Parietal lobe (tissue), 2 donors: ENCODE measurements at places on chromosomes 7 and 10. TPM values are rescaled to one million over a fixed set of nuclear protein-coding genes. Genes with fewer than 3 reads are reported as not detected.

Gene CNNM1
- 5.6 TPM for total RNA-seq

Gene SFRP4
- total RNA-seq: 1.6 TPM

Gene PLXNA4
- 227 TPM for total RNA-seq

Gene SHTN1
- total RNA-seq: 109 TPM

Gene OR6V1
- not detected for total RNA-seq

Gene CALHM3
- total RNA-seq: not detected

Gene EFCAB10
- 2.2 TPM for total RNA-seq

Gene SPDYE2
- not detected for total RNA-seq

Gene SSC4D
- 0.63 TPM for total RNA-seq

Gene CLDN4
- 0.63 TPM for total RNA-seq

Gene CDK1
- total RNA-seq: 27.5 TPM

Gene OGDH
- total RNA-seq: 51.3 TPM

Gene PMS2
- 28.8 TPM for total RNA-seq

Gene MUC3A
- total RNA-seq: 0.63 TPM

Gene PCGF5
- total RNA-seq: 26.3 TPM

Gene DKK1
- 2.5 TPM for total RNA-seq

Gene ZNF117
- total RNA-seq: 103 TPM

Gene NRAP
- not detected for total RNA-seq

Gene VAX1
- total RNA-seq: 2.5 TPM

Gene WEE2
- 1.3 TPM for total RNA-seq

Gene ADAM8
- 2.8 TPM for total RNA-seq

Gene LRRC4
- total RNA-seq: 28.8 TPM

Gene OR6B1
- total RNA-seq: not detected

Gene SLC18A3
- not detected for total RNA-seq

Gene HOXA10
- not detected for total RNA-seq

Gene NODAL
- total RNA-seq: 3.1 TPM

Gene FAM180A
- not detected for total RNA-seq

Gene CHN2
- 126 TPM for total RNA-seq

Gene HTR7
- 16.3 TPM for total RNA-seq

Gene MACC1
- under 0.01 TPM for total RNA-seq

Gene TMEM130
- total RNA-seq: 6.3 TPM

Gene CPXM2
- 0.31 TPM for total RNA-seq

Gene WDFY4
- 0.94 TPM for total RNA-seq

Gene GBX1
- not detected for total RNA-seq

Gene GLI3
- total RNA-seq: 16.3 TPM

Gene SLC39A12
- total RNA-seq: 2.5 TPM

Gene FGL2
- 0.63 TPM for total RNA-seq

Gene CRPPA
- total RNA-seq: 7.2 TPM

Gene NPY4R
- not detected for total RNA-seq

Gene NPFFR1
- total RNA-seq: 1.3 TPM

Gene FAM25A
- total RNA-seq: not detected

Gene FXYD4
- total RNA-seq: not detected

Gene C7orf57
- total RNA-seq: 1.3 TPM

Gene TLL2
- total RNA-seq: 0.63 TPM

Gene CCDC3
- total RNA-seq: 13.8 TPM

Gene VWA2
- total RNA-seq: 2.8 TPM

Gene TRIM73
- total RNA-seq: 11.0 TPM

Gene BNIP3
- 32.6 TPM for total RNA-seq

Gene PLAC9
- total RNA-seq: 1.3 TPM

Gene GIMAP5
- total RNA-seq: 2.2 TPM

Gene BPGM
- total RNA-seq: 22.8 TPM

Gene BMS1
- total RNA-seq: 14.7 TPM

Gene UCN3
- not detected for total RNA-seq
